H7 (cell line): ENCODE measurements at places on chromosomes 2 and 18.

DNA sequence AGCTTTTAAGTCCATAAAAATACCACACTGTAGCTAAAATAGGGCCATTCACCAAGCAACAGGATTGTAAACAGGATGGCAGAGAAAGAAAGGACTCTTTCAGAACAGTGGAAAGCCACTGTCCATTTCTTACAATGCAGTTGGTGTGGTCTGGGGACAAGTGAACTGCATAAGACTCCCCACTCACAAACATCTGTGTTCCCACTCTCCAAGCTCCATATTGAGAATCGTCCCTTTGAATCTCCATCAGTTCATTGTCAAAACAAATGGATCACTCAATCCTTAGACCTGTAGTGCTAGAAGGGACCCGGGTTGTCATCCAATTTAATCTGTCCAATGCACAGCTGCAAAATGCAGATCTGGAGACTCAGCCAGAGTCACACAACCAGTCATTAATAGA is 347.4 kb upstream of the KLHL29 start:
- no peak for DNase-seq

DNA sequence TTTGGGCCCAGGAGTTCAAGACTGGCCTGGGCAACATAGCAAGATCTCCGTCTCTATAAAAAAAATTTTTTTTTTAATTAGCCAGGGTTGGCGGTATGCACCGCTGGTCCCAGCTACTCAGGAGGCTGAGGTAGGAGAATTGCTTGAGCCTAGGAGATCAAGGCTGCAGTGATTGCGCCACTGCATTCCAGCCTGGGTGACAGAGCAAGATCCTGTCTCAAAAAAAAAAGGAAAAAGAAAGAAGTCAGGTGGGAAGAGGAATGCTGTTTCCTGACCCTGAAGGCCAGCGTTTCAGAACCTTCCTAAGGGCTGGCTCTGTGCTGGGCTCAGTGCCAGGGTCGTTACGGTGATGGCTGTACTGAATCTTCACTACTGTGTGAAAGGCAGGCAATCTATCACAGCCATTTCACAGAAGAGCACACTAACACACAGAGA is 35.0 kb upstream of the AGAP1 start:
- no peak for DNase-seq

- no peak for DNase-seq
Observed at GRCh38 chr2:205814039-205814364, 131.7 kb downstream of the NRP2 start.

GRCh38 chr18:22278798-22279197 is 109.4 kb downstream of the GATA6 start:
- no peak for DNase-seq

GRCh38 chr18:24189007-24189528 is 50.2 kb downstream of the CABYR start:
- no peak for DNase-seq

DNA sequence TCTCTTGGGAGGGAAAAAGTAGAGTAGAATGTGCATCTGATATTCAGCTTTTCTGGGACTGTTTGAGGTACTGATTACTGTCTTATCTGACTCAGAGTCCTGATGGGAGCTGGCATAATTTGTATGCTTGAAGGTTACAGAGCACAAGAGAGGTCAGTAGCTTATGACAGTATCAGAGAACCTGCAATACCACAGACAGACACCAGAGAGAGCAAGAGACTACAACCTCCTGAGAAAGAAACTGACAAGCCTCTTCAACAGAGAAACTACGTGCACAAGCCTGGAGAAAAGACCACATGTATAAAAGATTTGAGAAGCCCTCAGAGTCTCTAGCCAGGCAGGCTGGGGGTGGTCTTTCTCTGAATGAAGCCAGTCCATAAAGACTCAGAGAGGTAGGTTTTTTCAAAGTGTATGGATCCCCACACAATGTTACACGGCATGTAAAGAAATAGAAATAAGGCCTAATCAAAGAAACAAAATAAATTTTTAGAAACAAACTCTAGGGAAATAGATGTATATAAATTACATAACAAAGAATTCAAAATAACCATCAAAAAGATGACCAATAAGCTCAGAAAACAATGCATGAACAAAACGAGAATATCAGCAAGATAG is 568.3 kb downstream of the LRRTM4 start:
- DNase-seq: peak; percentile 13

DNA sequence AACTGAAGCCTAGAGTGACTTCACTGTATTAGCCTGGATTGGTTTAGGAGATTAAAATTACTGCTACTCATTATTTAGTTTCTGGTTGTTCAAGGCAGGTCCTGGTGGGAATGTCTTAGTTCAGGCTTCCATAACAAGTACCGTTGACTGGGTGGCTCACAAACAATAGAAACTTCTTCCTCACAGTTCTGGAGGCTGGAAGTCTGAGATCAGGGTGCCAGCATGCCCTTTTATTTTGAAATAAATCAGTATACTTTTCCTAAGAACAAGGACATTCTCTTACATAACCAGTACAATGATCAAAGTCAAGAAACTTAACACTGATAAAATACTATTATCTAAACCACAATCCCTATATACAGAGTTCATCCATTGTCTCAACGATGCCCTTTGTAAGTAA is 4.0 kb upstream of the DAW1 start:
- no peak for DNase-seq

DNA sequence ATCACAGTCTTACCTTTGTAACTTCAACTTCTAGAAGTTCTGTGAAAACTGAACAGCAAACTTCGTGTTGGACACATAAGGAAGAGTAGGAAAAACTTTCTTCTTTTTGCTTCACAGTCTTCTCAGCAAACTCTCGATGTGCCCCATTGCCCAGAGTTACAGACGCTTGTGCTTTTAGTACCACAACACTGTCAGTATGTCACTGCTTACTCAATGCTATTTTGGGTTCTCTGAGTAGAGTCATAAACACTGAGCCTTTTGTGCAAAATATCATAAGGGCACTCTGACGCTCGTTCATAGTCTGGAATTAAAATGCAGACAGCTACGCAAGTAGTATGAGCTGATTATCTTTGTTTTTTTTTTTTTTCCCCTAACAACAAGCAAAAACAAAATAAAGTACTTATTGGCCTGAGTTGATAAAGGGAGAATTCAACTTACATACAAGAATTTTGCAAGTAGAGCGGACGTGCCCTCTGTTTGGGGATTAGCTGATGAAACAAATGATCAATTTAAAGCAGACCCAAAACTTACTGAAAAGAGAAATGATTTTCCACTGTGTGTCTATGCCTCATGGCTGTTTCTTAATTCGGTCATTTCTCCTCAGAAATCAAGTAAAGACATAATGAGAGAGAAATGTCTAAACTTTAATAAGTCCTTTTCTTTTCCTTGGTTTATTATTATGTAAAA is at the start of gene CDH19:
TSS of gene CDH19 (minus strand) at position 150 of the 687 bp plus-strand sequence. CDS start 31,886 bp downstream, outside the sequence.
- no peak for DNase-seq

DNA sequence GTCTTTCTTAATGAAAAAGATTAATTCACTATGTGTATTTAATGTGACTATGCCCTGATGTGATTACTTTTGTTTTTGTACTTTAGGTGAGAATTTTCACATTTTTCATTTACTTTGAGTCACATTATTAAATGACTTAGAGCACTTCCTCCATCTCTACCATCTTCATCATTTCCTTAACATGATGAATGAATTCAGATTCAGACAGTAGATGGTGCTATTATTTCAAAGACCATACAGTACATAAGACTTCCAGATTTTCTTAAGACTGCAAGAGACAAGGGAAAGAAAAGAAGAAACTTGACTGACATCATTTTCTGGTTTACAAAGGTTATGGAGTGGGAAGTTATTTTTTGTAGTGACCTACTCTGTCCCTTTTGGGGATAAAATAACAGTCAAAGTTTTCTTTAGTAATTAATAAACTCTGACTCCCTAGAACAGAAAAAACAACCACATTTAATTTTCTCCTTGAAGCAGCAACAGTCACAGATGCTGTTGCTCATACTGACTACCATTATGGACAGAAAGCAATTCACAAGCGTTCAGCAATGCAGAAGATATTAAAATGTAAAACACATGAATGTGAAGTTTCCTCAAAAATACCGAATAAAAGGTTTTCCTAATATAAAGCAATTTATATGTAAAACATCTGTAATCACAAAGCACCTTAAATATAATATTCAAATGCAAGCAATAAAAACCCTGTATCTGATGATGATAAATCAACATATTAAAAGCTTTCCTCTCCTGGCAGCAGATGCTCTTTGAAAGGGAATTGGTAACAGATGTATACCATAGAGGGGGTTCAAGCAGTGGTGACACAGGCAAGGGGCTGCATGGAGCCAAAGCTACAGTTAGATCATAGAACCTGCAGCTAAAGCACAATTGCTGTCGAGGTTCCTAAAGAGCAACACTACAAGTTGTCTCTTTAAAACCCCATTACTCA is 1010.9 kb upstream of the NXPH2 start:
- DNase-seq: peak; percentile 5

- DNase-seq: peak; percentile 38
Observed at GRCh38 chr2:47631792-47632398, 151.1 kb upstream of the MSH6 start.

- DNase-seq: no peak
Observed at GRCh38 chr2:70503896-70504295, 49.7 kb downstream of the TGFA start.

- DNase-seq: peak; percentile 19
Observed at GRCh38 chr2:54709336-54709809, 14.1 kb upstream of the EML6 start.

- no peak for DNase-seq
Observed at GRCh38 chr2:188725746-188726360, 248.3 kb upstream of the COL3A1 start.

DNA sequence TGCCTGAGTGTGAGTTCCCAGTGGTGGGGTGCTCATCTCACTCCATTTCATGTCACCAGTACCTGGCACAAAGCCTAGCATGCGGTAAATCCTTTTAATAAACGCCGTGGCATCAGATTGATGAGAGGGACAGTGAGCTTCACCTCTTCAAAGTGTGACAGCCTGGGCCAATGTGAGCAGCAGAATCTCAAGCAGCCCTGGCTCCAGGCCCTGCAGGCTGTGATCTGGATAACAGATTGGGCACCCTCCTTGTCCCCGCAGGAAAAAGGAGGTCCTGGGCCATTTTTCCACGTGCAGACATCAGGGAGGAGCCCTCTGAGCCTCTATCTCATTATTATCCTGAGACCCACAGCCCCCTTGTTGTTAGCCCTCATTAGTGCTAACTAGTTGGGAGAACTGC is 34.8 kb downstream of the TET3 start:
- no peak for DNase-seq

GRCh38 chr18:73952296-73952946 is 195.2 kb downstream of the FBXO15 start:
- DNase-seq: no peak

DNA sequence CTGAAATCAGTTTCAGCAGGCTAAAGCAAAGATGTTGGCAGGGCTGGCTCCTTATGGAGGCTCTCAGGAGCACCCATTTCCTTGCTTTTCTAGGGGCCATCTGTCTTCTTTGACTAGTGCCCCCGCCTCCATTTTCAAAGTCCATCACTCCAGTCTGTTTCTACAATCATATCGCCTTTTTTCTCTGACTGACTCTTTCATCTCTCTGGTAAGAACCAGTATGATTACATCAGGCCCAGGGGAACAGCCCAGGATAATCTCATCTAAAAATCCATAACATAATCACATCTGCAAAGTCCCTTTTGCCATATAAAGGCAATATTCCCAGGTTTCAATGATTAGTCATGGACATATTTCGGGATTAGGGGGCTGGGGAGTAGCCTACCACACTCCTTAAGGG is 57.0 kb downstream of the CUL3 start:
- no peak for DNase-seq

DNA sequence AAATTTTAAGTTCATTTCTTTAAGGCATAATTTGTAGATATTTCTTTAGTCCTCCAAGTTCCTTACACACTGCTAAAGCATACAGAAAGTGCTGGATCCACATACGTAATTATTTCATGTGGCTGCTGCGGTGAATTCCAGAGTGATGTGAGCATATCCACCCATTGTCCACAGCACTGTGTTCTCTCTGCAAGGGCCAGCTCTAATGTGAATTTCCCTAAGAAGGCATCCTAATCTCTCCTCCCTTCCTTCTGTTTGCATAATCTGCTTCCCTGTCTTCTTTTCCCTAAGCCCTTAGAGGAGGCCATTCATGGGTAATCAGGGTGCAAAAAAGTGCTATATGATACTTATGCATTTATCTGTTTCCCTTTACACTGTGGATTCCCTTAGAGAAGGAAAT is 57.2 kb downstream of the COBLL1 start:
- no peak for DNase-seq

GRCh38 chr2:200591308-200591707 is 5.5 kb downstream of the AOX1 start:
- no peak for DNase-seq

DNA sequence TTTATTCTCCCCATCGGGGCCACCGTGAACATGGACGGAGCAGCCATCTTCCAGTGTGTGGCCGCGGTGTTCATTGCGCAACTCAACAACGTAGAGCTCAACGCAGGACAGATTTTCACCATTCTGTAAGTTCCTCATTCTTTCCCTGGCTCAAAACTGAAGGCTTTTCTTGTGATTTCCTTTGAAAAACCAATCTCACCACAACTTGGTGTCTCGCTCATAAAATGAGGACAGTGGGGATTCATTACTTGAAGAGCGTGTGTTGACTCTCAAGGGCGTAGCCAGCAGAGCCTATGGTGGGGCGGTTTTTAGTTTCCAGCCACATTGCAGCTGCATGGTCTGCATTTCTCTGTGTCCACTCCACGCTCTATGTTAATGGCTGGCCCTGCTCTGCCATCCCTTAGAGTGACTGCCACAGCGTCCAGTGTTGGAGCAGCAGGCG is 29.0 kb downstream of the SLC1A4 start:
- no peak for DNase-seq

DNA sequence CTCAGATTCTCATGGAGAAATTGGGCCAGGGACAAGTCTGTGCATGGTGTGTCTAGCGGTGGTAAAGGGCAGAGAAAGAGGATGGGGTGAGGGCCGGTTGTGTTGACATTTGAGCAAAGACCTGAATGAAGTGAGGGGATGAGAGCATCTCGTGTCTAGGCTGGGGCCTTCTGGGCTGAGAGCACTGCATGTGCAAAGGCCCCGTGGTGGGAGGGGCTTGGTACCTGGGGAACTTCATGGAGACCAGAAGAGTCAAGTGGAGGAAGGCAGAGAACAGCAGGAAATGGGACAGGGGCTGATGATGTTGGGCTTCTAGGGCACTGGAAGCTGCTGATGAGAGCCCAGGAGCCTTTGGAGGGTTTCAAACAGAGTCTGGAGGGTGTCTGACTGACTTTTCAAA is 76.8 kb downstream of the SH3BP4 start:
- no peak for DNase-seq

DNA sequence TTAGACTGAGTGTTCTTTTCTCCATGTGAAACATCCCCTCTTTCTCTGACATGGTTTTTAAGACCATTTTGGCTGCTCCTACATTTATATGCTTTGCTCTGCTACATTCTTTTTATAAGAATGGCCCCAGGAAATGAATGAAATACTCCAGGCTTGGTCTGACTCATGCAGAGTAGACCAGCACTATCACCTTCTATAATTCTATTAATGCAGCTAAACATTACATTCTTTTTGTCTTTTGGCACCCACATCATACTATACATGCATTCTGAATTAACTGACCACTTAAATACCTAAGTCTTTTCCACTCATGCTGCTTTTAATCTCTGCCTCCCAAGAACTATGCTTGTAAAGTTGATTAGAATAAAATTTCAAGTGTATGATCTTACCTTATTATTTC is 94.1 kb downstream of the AAK1 start:
- DNase-seq: no peak
